Colonic mucosa (tissue), 4 donors: ENCODE measurements at places on chromosomes 4 and X. TPM values are rescaled to one million over a fixed set of nuclear protein-coding genes. Genes with fewer than 3 reads are reported as not detected.

- H3K36me3 ChIP-seq: no peaks in the 10 kb centered on the region
- DNase-seq: no peak
- H3K4me3 ChIP-seq: no peak overlapping the region
- H3K4me1 ChIP-seq: no peaks in the 10 kb centered on the region
- no peaks in the 10 kb centered on the region for H3K27me3 ChIP-seq
- no peak overlapping the region for H3K27ac ChIP-seq
Measured at GRCh38 chrX:122565952-122566351, 618.1 kb upstream of the GRIA3 start.

- no peak overlapping the region for H3K4me3 ChIP-seq
- no peaks in the 10 kb centered on the region for H3K4me1 ChIP-seq
- H3K36me3 ChIP-seq: no peaks in the 10 kb centered on the region
Measured at GRCh38 chrX:136237074-136237473, 14.1 kb downstream of the MAP7D3 start.

DNA sequence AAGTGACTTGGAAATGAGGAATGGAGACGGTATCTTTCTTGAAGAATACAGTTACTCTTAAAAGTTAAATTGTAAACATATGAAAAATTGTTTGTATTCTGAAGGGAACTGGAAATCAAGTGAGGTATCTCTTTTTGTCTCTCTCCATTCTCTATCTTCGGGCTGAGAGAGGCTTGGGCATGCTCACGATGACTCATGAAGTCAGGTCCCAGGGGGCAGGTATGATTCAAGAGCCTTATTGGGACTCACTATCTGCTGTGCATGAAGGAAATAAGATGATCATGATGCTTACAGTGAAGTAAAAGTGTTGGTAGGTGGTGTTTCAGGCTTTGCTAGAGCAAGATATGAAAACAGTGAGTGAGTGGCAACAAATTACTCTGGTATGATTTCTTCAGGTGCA, 200.4 kb upstream of the PITX2 start:
- H3K4me1 ChIP-seq: no peaks in the 10 kb centered on the region
- H3K36me3 ChIP-seq: no peaks in the 10 kb centered on the region
- H3K4me3 ChIP-seq: no peak overlapping the region
- no peak overlapping the region for H3K27ac ChIP-seq
- no peaks in the 10 kb centered on the region for H3K27me3 ChIP-seq

DNA sequence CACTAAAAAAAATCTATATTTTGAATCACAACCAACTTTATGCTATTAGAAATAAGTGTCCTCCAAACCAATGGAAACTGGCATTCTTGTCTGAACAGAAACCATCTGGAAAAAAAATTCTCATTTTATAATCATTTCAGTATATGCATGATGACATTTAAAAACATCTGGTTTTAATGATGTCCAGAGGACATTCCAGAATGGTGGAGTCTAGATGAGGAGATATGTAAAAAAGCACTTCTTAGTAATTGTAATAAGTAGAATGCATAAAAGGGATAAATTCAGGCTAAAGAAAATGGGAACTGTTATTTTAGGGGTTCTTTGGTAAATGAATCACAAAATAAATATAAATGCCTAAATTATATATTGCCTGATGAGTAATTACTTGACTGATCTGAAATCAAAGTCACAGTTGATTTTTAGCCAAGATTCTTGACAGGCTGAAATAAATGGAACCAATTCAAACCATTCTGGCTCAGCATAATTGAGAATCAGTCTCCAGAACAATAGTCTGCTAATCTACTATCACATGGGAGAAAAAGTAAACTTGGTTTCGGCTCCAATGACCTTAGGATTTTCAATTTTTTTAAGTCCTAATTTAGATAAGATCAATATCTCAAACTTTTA, 636.6 kb downstream of the FAT4 start:
- no peaks in the 10 kb centered on the region for H3K36me3 ChIP-seq
- no peaks in the 10 kb centered on the region for H3K27me3 ChIP-seq
- no peak overlapping the region for H3K4me3 ChIP-seq

DNA sequence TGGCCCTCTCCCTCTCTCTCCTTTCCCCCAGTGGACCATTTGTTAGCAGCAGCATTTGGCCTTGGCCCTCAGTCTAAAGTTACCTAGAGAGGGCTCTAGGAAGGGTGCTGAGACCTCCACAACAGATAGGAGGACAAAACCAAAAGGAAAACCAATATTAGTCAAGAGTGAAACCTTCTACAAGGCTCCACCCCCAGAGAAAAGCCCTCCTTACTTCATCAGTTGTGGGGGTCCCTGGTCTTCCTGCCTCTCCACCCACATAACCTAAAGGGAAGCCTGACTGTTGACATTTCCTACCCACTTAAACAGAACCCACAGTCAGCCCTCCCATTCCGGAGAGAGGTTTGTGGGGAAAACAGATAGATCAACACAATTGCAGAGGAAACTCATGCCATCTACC, 4.7 kb upstream of the CD40LG start:
- no peaks in the 10 kb centered on the region for H3K27me3 ChIP-seq
- no peaks in the 10 kb centered on the region for H3K36me3 ChIP-seq
- no peak overlapping the region for H3K27ac ChIP-seq

GRCh38 chr4:19721587-19721986, 530.1 kb upstream of the SLIT2 start:
- no peak overlapping the region for H3K4me3 ChIP-seq
- no peak overlapping the region for H3K27ac ChIP-seq
- H3K36me3 ChIP-seq: no peaks in the 10 kb centered on the region
- DNase-seq: no peak

The RAB40A gene
- total RNA-seq: 0.10 TPM

The SSR4 gene
- total RNA-seq: 377 TPM
